Fibroblast of skin of abdomen (primary cell): ENCODE measurements at places on chromosomes 1 and 21.

DNA sequence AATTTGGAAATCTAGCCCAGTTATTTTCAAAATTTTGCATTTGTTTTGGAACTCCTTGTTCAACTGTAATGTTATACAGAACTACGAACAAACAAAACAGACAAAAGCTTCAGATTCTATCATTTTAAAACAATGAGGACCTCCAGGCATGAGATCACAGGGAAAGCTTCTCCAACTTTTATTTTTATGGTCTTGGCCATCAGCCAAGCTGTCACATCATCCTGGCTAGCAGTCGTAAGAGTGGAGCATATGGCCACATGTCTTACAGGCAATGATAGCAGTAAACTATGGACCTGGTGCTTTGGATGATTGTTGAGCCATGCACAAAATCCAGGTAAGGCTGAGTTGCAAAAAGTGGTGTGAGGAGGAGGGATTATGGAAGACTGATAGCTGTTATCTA is 299.6 kb downstream of the LMX1A start:
- DNase-seq = peak; percentile 10

- DNase-seq = no peak
Measured at GRCh38 chr1:113913887-113914664, 8.9 kb downstream of the DCLRE1B start.

GRCh38 chr1:17315542-17316130 is 7.6 kb downstream of the PADI4 start:
- no peak for DNase-seq

DNA sequence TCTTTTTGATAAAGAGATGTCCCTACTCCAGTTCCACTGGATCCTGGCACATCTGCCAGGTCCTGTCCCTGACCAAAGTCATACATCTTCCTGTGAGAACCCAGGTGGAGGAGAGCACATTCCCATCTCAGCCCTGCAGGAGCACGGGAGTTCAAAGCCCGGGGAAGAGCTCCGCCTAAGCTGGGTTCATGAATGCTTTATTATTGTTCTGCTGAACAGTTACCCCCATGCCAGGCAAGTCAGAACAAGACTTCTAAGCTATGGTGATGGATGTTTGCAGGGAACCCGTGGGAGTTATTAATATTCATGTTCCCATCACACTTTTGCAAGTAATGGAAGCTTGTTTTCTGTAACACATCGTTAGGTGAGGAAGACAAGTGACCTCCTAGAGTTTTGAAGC is 62.9 kb downstream of the SEC16B start:
- DNase-seq = no peak

DNA sequence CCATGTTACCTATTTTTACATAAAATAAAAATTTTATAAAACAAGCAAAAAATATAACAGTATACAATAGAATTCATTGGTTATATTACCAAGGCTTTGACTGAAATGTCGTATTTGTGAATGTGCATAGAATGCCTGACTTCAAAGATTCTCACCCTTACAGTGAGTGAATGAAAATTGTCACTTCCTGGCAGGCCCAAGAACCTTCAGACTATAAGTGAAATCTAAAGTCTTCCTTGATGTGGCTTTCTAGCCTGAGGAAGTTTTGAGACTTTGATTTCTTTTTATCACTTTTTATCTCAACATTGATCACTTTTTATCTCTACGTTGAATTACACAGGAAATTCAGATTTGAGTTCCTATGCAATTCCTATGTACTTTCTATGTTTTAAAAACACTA is 104.7 kb upstream of the KIAA0040 start:
- DNase-seq = no peak

DNA sequence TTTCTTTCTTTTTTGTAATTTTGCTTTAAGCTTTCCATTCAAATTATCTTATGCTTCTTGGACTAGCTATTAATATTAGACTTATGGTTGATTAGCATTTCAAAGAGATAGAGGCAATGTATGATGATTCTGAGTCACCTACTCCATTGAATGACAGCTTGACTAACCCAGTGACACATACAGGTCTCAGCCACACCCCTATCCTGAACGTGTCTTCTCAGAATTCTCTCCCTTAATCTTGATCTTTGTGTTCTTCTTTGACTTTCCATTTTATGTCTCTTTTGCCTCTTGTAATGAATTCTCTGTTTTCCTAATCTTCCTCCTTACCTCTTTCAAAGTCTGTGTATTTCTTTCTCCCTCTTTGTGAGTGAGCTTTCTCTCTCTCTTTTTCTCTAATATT is 241.1 kb downstream of the PDE4B start:
- DNase-seq = no peak

- DNase-seq = no peak
Measured at GRCh38 chr21:31872072-31872451, 758 bp upstream of the HUNK start.

DNA sequence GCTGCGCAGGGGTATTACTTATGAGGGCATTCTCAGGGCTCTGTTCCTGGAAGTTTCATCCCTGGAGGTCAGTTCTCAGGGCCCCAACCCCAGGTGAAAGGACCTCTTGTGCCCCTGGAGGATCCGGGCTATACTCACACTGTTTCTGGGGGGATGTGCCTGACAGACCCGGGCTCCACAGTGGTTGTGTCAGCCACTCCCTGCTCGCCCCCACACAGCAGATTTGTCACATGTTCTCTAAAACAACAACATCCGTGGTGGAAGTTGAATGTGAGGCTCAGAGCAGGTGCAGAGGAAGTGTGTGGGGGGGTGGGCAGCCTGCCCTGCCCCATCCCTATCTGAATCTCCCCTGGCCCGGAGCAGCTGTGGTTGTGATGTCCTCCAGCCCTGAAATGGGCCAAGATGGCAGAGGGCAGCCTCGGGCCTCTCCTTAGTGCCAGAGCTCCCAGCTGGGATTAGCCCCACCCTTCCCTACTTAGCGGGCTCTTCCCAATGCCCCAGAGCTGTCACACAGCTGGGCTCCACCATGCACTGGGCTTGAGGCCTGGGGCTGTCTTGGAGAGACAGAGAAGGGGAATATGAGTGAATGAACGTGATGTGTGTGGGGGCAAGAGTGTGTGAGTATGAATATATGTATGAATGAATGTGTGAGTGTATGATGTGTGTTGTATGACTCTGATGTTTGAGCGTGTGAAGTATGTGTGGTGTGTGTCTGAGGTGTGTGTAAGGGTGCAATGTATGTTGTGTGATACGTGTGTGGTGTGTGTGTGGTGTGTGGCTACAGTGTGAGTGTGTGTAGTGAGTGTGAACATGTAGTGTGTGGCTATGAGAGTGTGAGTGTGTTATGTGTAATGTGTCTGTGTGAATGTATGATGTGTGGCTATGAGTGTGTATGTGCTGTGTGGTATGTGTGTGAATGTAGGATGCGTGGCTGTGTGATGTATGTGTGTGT is 1.5 kb upstream of the FCMR start:
- DNase-seq = no peak

DNA sequence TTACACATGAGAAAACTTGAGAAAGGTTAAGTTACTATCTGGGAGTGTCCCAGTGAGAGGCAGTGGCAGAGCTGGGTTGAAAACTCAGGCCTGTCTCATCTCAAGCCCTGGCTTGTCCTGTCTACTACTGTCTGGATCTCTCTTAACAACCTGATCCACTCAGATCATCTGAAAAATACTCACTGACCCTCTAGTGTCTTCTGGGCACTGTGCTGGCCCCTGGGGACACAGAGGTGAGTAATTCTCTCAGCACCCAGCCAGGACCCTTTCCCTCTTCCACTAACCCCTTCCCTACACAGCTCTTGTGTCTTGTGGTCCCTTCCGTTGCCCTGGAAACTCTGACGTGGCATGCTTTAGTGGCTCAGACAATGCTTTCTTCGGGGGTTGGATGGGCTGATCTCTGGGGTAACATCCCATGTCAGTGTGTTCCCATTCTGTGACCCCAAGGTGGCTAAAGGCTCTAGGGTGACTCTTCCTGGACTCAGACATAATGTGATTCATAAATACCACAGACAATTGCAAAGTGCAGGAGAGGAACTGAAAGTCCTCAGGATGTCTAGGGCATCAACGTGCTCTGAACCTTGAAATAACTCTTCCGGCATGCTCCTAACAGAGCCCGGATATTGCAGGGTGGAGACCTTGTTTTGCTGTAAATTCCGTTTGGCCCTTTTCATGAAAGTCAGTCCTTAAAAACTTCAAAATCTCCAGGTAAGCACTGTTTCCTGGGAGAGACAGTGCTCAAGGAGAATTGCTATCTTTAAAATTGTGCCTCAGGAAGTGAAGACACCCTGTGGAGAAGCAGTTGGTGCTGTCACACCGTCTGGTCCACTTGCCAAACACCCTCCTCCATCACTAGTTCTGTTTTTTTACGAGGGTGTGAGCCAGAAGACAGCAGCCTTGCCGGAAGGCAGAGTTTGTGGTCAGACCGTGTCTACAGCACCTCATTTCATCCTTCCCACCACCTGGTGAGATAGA is 4.0 kb downstream of the SHISAL2A start:
- no peak for DNase-seq

DNA sequence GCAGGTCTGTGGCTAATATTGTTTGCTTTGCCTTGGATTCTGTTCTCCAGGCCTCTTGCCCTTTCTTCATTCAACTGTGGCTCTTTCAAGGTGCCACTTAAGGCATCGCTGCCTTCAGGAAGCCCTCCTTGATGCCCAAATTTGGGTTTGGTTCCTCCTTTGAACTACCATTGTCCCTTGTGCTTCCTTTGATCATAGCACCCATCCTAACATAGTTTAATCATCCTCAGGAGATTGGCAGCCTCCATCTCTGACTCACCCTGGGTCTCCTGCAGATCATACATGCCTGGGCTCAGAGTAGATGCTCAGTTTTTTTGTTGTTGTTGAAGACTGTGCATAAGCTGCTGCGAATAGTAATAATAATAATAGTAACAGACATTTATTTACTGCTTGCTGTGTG is 54.4 kb upstream of the ACOT11 start:
- no peak for DNase-seq

GRCh38 chr1:156251527-156251926 is 3.7 kb upstream of the PAQR6 start:
- no peak for DNase-seq
